ENCODE measurements at places on chromosomes 7 and 10.

DNA sequence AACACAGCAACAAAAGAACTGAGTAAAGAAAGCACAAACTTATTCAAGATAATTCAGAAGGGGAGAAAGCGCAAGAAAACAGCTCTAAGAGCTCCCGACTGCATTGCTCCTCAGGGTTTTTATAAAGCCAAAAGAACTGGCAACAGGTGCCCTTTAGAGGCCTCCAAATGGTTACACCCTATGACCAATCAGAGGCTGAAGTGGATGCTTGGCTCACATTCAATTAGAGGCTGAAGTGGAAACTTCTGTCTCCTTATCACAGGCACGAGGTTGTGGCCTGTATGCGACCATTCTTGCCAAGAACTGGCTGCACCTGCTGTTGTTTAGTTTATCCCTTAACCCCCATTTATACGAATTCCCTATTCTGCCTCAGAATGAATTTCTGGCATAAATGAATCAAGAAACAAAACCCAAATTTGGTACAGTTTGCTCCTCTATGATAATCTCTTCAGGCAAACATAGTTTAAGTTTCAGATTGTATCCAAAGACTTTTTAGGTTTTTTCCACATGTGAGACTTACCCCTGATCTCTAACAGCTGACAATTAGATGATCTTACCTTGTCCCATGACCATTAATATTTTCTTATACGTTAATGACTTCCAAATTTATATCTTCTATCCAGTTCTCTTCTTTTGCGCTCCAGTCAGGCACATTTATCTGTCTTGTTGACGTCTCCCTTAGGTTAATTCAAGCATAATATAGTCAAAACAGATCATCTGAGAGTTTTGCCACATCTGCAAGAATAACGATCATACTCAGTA, 504.8 kb downstream of the NXPH1 start:
- DNase-seq, result no peak

- no peak for DNase-seq
Measured at GRCh38 chr10:344582-345200, 209.4 kb downstream of the ZMYND11 start.

DNA sequence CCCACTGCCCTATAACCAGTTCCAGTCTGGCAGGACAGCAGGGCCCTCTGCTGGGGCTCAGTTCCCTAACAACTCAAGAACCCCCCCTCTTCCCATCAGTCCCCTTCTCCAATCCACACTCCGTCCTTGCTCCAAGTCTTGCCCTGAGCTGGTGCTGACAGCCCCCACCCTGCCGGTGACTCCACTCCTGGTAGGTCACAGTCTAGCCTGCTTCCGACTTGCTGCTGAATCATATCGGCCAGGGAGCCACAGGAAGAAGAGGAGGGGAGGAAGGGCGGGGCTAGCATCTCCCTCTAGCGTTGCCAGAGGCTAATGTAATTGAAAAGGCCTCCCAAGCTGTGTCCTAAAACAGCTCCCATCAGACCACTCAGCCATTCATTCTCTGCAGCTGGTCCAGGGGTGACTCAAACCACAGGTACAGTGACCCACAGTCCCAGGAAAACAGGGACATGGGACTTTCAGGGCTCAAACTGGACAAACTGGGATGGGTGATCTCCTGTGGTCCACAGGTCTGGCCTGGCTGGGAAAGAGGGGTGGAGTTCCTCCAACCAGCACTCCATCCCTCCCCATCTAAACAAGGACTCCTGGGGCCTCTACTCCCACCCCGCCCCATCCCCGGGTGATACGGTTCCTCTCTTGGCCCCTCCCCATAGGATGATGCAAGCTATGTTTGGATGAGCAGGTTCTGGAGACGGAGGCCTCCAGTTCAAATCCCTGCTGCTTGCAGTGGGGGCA, 158.8 kb downstream of the SH3PXD2A start:
- DNase-seq, result no peak

GRCh38 chr10:124298891-124299290, 119.8 kb downstream of the OAT start:
- no peak for DNase-seq

DNA sequence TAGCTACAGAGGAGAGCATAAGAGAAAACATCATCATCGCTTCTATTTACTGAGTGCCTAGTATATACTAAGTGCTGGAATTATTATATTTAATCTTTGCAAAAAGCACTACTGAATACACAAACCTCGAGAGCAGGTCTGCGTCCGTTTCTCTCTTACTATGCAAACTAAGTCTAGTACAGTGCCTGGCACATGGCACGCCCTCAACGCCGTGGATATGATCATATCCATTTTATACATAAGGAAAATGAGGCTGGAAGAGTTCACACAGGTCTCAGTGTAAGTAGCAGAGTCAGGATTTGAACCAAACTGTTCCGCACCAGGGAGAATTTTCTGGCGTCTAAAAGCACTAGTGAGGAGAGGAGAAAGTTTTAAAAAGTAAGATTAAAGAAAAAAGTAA, 17.6 kb downstream of the MXI1 start:
- no peak for DNase-seq

DNA sequence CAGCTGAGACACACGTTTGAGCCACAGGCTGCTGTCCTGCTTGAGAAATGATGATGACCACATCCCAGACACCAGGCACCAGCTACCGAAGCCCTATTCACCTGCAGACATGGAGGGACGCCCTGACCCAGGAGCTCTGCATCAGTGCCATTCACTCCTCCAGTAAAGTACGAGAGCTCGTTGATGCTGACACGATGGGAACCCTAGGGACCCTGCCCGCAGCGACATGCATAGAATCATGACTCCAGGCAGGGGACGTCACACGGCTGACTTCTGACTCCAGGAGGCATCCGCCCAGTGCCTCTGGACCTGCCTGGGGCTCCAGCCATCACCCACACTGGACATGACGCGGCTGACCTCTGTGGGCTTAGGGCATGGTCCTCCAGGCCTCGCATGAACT, 129.9 kb downstream of the ADARB2 start:
- DNase-seq, result no peak

DNA sequence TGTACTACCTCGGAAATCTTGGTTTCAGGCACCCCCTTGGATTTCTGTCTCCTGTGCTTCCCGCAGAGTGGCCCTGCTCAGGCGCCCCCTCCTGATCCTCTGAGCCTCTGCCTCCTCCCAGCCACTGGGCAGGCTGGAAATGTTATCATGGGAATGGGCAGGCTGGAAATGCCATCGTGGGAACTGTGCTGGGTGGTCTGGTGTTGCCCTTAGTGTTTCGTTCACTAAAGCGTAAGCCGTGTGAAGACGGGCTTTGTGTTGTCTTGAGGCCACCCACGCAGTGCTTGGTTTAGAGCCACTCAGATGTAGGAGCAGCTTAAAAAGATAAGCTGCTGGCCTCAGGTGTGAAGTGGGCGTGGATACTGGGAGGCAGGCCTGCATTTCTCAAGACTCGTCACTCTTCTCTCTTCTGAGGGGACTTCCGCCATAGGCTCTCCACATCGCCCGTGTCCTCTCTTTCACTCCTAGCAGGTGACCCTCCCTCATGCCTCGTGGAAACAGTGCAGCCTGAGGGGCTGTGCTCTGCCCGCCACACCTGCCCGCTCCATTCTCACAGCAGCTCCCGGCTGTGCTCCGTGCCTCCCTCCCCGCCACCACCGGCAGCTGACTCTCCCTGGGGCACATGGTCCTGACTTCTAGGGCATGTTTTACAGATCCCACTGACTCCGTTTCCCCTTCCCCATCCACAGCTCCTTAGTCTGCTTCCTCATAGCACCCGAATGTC, 28.5 kb downstream of the PPP2R2D start:
- DNase-seq, result no peak

GRCh38 chr7:29511337-29511736, 52.3 kb upstream of the PRR15 start:
- no peak for DNase-seq

- DNase-seq, result no peak
Measured at GRCh38 chr10:131650771-131651673, 249.8 kb upstream of the PPP2R2D start.

DNA sequence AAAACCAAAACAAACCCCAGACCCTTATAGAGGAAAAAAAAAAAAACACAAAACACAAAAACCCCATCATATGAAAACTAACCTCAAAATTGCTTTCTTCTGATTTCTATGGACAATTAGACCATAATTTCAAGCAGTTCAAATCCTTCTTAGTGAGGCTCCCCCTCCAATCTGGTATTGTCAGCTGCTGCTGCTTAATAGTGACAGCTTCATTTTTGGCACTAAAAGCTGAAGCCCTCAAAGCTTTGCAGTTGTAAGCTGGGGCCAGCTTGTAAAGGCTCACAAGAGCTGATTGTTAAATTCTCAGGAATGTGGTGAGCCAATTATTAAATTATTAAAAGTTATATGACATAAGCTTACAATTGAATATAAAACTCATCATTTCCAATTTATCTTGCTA, 21.9 kb downstream of the ATXN7L1 start:
- no peak for DNase-seq

- DNase-seq, result no peak
Measured at GRCh38 chr7:142272841-142273240, 15.0 kb upstream of the PRSS58 start.

GRCh38 chr7:131964203-131964602, 407.8 kb upstream of the PODXL start:
- no peak for DNase-seq

- no peak for DNase-seq
Measured at GRCh38 chr10:104766341-104766740, 125.3 kb downstream of the SORCS3 start.

GRCh38 chr7:50197549-50197948, 104.5 kb upstream of the ZPBP start:
- no peak for DNase-seq

DNA sequence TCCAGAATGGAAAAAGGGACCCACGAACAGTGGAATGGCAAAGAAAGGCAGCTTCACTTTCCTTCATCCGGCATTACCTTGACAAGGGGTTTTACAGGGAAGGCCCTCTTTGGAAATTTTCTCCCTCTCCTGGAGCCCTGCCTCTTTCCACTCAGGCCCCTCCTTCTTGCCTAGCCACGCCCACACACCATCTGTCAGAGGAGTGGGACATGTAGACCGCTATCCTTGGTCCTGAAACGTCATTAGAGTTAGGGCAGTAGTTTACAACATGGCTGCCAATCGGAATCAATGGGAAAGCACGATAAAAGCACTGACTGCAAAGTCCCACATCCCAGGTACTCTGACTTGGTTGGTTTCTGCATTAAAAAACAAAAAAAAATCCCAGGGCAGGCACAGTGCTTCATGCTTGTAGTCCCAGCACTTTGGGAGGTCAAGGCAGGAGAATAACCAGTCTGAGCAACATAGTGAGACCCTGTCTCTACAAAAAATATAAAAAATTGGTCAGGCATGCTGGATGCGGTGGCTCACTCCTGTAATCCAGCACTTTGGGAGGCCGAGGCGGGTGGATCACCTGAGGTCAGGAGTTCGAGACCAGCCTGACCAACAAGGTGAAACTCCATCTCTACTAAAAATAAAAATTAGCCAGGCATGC, 96.4 kb downstream of the MARCHF5 start:
- no peak for DNase-seq

GRCh38 chr10:25076506-25077177, 60.2 kb downstream of the THNSL1 start:
- no peak for DNase-seq

DNA sequence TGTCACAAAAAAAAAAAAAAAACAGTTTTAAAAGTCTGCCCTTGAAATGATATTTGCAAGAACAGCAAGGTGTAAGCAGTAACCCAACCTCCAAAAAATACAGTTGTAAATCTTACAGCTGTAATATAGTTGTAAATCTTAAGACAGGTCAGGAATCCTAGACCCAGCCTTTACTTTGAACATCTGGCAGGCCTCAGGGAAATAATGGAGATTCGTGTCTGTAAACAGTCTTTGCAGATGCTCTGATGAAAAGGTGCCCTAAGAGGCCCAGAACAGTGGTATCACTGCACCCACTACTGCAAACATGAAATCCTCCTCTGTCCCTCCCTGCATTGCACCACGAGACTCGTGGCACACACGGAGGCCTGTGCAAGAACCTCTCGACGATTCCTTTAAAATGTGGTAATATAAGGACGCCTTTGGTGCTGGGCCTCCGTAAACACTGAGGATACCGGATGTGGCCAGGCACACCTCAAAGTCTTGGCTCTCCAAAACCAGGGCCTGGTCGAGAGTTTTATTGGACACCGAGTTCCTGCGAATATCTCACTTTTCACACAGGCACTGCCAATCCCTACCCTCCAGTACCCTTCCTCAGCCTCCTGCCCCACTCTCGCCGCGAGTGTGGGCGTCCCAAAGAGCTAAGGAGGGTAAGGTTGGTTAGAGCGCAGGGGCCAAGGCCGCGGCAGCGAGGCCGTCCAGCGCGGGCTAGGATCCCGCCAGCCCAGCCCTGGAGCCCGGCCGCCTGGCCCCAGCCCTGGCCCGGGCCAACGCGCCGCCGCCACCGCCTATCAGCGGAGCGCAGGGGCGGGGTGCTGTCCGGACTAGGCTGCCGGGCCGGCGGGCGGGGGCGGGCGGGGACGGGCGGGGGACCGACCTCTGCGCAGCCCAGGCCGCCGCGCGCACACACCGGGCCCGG, at the start of gene REEP3:
Gene REEP3, plus strand, starts transcription at position 902 of the 916 bp plus-strand sequence. CDS start 145 bp downstream, outside the sequence.
- DNase-seq, result no peak

GRCh38 chr10:27547482-27547881, 43.4 kb downstream of the RAB18 start:
- no peak for DNase-seq

- DNase-seq, result no peak
Measured at GRCh38 chr10:4024516-4025245, 239.7 kb upstream of the KLF6 start.

GRCh38 chr10:100829097-100829870, 83.5 kb upstream of the SLF2 start:
- no peak for DNase-seq

- DNase-seq, result no peak
Measured at GRCh38 chr7:113652501-113652900, 266.3 kb downstream of the PPP1R3A start.

DNA sequence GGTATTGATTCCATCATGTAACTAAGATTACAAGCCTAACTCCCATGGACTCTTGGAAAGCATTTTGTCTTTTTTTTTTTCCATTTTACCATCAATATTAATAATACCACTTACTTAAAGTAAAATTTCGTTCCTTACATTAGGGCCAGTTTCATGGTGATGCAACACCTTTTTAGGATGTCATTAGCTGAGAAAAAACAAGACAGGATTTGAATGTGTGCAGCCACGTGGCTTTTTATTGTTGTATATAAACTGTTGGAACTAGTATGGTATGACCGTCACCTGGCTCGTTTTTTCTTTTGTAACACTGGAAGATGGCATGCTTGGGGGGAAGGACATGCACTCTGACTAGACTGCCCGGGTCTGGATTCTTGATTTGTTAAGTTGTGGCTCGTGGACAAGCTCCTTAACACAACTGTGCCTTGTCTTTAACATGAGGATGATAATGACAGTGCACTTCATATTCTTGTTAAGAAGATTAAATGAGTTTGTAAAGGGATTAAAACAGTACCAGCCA, 42.1 kb downstream of the ARHGAP21 start:
- DNase-seq, result no peak

- DNase-seq, result no peak
Measured at GRCh38 chr10:24882047-24882698, 70.2 kb downstream of the PRTFDC1 start.

GRCh38 chr10:95183271-95184230, 10.5 kb upstream of the ACSM6 start:
- DNase-seq, result peak; percentile 36

GRCh38 chr7:44144968-44145478, 3.9 kb upstream of the MYL7 start:
- DNase-seq, result no peak
